ENCODE measurements at places on chromosomes 1 and 21. TPM values are rescaled to one million over a fixed set of nuclear protein-coding genes. Genes with fewer than 3 reads are reported as not detected.
A peak's percentile ranks its signal among the peaks of the same experiment; 100 is the strongest.

DNA sequence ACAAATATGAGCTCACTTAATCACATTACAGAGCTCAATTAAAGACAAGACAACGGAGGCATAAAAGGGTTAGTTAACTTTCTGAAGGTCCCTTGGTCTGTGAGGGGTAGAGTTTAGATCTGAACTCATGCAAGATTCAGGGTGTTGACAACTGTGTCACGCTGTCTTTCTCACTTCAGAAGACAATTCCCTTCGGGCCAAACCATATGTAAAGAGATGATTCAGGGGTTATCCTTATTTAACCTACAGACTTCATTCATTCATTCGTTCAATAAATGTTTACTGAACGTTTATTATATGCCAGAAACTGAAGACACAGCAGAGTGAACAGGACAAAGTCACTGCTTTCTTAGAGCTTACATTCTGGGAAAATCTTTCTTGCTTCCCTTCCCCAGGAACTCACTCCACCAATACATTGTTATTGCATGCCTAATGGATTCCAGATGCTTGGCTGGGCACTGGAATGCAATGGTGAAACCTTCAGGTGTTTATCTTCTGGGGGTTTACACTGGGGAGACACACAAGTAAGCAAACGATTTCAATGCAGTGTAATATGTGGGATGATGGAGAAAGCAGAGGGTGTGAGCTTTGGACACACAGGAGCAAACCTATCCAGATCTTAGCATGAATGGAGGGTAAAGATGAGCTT, 6.4 kb downstream of the XCL1 start:
- DNase-seq, result no peak

LRRN2 gene
- total RNA-seq, result 3.4 TPM

ACKR1 gene
- total RNA-seq, result 0.63 TPM

DNA sequence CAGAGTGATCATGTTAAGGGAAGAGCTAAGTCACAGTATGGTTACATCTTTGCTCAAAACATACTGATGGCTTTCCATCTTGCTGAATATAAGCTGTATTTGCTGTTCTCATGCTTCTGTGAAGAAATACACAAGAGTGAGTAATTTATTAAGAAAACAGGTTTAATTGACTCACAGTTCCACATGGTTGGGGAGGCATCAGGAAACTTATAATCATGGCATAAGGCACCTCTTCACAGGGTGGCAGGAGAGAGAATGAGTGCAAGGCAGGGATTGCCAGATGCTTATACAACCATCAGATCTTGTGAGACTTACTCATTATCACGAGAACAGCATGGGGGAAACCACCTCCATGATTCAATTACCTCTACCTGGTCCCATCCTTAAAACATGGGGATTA, 24.4 kb upstream of the RGS5 start:
- no peak for DNase-seq

RIIAD1 gene
- not detected for total RNA-seq

DNA sequence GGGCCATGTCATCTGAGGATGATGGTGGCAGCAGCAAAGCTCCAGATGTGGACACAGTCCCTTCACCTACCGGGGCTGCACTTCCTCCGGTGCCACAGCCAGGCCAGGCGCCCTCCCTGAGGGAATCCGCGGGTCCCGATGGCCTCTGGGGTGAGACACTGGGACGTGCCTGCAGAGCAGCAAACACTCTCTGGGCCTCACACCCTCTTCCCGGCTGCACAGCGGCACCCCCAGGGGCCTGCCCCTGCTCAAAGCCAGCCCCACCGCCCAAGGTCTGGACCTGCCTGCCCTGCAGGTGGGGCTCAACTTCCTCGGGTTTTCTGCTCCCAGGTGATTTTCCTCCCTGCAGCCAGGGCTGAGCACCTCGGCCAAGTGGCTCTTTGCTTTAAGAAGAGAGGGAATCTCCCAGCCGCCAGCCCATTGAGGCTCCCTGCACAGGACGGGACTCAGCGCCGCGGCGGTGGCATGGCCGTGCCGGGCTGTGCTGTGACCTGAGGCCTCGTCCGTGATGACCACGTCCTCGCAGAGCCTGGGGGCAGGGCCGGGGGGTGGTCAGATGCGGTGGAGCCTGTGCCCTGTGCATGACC, 21.3 kb upstream of the COL18A1 start:
- peak; percentile 62 for DNase-seq

CRYBG2 gene
- total RNA-seq, result 14.4 TPM

DNA sequence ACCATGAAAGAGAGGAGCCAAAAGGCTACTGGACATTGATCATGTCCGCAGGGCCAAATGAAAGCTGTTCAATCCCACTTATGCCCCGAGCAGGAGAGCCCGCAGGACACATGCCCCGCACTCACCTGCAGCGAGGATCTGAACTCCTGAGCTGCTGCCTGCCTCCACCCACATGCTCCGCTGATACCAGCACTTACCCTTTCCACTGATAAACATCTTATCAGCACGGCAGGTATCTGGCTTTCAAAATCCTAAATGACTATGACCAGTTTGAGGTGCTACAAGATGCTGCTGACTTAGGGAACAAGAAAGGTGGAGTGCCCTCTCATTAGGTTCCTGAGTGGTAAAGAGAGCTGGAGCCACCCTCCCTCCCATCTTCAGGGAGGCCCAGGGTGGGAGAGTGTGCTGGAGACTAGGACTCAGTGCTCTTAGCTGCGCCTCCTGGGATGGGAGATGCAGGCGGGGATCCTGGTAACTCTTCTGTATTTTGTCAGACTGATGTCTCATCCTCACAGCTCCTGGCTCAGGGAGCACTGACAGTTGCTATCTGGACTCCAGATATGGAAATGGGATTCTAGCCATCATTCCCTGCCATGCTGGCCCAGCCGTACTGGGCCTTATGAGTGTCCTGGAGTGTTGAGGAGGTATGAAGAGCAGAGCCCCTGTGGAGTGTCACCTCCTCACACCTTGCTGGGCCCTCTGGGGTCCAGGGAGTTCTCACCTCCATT, 86.4 kb upstream of the F3 start:
- DNase-seq, result no peak

DNA sequence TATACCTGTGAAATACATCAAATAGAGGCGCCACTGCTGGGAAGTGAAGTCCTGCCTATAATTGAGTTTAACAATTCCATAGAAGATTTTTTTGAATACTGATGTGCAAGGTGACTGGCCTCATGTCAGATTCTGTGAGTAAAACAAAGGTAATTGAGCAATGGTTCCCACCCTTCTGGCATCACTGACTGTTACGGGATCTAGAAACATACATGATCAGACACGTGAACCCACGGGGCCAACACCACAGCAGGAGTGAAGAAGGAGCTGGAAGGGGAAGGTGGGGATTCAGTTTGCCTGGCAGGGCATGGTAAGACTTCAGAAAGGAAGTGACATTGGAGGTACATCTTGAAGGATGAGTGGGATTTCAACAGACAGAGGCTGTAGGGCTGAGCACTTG, 270.2 kb downstream of the DISC1 start:
- no peak for DNase-seq

DNA sequence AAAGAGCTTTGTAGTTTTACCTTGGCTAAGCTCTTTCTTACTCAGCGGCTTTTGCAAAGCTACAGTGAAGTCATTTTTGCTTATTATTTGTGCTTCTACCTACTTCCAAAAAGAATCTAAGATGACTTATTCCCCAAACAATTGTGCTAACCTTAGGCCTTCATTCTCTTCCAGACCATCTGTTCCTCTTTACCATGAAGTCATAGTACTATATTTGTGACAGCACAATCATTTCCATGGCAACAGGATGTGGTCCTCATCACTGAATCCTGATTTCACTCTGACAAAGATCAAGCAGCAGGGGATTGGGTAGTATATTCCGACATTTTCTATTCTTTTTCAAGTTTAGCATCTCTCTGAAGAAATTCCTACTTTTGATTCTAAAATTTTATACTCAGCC, 24.8 kb upstream of the NMNAT2 start:
- DNase-seq, result no peak
